ENCODE measurements at places on chromosomes 6 and 20.

DNA sequence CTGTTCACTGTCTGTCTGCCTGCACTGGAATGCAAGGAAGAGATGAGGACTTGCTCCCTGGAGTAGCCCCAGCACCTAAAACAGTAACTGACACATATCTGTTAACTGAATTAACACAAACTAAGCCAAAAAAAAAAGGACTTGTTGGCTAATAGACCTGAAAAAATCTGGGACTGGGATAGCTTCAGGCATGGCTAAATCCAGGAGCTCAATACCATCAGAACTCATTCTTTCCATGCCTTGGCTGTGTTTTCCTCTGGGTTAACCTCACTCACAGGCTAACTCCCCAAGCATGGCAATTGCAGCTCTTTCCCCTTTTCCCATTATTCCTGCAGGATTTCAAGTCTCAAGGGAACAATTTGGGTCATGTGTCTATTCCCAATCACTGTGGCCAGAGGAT lies 21.6 kb upstream of the ARFGEF2 start:
- H3K36me3 ChIP-seq = no peaks in the 10 kb centered on the region
- no peak overlapping the region for H3K27ac ChIP-seq
- peaks cover 20% of the 10 kb centered on the region for H3K4me1 ChIP-seq
- H3K4me3 ChIP-seq = no peak overlapping the region

DNA sequence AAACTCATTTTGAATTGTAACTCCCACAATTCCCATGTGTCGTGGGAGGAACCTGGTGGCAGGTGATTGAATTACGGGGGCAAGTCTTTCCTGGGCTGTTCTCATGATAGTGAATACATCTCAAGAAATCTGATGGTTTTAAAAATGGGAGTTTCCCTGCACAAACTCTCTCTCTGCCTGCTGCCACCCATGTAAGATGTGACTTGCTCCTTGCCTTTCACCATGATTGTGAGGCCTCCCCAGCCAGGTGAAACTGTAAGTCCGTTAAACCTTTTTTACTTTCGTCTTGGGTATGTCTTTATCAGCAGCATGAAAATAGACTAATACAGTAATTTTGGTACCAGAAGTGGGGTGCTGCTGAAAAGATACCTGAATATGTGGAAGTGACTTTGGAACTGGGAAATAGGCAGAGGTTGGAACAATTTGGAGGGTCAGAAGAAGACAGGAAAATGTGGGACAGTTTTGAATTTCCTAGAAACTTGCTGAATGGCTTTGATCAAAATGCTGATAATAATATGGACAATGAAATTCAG lies 41.4 kb upstream of the SAMHD1 start:
- H3K27ac ChIP-seq = no peak overlapping the region
- H3K27me3 ChIP-seq = no peaks in the 10 kb centered on the region
- H3K4me1 ChIP-seq = no peaks in the 10 kb centered on the region
- no peak for DNase-seq
- H3K4me3 ChIP-seq = no peak overlapping the region

- no peaks in the 10 kb centered on the region for H3K27me3 ChIP-seq
- no peaks in the 10 kb centered on the region for H3K4me1 ChIP-seq
- no peak overlapping the region for H3K27ac ChIP-seq
- DNase-seq = no peak
These were observed 662.8 kb downstream of the TBC1D32 start for GRCh38 chr6:120671519-120671918.

DNA sequence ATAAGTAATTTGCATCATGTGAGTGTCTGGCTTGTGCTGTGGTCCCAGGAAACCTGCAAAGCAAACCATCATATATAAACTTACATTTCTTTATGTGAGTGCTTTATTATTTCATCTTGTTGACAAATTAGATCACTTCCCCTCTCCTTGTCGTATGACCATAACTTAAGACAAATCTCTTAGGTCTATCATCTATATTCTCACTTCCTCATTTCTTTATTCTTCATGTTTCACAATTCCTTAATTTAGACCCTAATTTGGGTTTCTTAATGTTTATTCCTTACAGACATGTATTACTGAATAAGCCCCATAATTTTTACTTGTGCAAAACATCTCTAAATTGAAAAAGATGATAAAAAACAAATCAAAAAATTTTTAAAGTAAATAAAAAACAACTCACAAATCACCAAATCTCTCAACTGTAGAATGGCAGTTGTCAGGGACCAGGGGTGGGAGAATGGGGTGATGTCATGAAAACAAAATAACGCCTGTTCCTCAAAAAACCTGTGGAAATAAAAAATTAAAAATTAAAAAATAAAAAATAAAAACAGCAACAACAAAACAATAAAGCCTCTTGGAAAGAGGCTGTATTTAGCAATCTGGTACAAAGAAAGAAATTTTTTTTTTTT lies 49.5 kb upstream of the FBXO30 start:
- no peaks in the 10 kb centered on the region for H3K4me1 ChIP-seq
- H3K4me3 ChIP-seq = no peak overlapping the region
- no peaks in the 10 kb centered on the region for H3K36me3 ChIP-seq

DNA sequence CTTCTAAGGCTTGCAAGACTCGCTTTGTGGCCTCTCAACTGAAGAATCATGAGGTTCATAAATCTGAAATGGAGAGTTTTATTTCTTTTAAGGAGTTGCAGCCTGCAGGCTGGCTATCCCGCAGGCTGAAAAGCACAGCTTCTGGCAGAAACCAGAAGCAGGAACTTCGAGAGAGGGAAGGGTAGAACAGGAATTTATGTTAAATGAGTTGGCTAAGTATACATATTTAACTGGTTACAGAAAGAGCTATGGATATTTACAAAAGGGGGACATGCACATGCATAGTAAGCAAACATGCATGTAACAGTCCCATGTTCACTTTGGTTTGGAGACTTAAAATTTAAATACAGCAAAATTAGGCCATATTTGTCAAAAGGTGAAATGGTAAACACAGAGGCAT lies 787.0 kb downstream of the TFAP2A start:
- H3K4me1 ChIP-seq = no peaks in the 10 kb centered on the region
- DNase-seq = no peak
- H3K36me3 ChIP-seq = no peaks in the 10 kb centered on the region
- H3K4me3 ChIP-seq = no peak overlapping the region
- no peaks in the 10 kb centered on the region for H3K27me3 ChIP-seq
- no peak overlapping the region for H3K27ac ChIP-seq

DNA sequence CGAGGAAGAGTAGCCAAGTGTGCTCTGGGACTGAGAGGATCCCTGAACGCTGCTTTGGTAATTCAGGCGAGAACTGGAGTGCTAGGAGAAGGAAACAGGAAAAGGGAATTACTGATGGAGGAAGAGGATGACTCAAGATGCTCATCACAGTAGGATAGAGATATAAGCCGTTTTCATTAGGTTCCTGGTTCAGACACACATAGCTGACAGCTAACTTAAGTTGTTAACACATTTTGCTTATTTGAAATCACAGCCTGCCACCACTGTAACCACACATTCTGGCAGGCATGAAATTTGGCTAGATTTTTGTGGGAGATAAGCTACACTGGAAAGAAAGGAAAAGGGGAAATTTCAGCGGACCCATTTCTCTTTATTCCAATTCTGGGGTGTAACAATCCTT lies 138.2 kb upstream of the SLC22A16 start:
- no peak overlapping the region for H3K27ac ChIP-seq
- no peaks in the 10 kb centered on the region for H3K36me3 ChIP-seq
- no peaks in the 10 kb centered on the region for H3K27me3 ChIP-seq
- no peaks in the 10 kb centered on the region for H3K4me1 ChIP-seq
- DNase-seq = no peak
- H3K4me3 ChIP-seq = no peak overlapping the region

DNA sequence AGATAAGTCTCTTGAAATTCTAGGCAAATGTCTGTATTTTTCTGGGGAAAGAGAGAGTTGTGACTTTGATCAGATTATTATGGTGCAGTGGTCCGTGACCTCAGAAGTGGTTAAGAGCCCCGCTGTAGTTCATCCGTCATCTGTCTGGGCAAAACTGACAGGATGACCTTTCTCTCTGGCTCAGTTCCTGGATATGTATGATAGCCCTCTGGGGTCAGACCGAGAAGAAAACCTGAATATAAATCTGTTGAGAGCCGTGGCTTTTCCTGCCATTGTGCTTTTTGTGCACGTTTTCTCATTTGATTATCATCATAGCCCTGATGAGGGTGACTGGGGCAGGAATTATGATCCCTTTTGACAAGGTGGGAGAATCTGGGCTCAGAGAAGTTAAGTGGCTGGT lies 26.5 kb downstream of the GHRH start:
- H3K27me3 ChIP-seq = no peaks in the 10 kb centered on the region
- H3K27ac ChIP-seq = no peak overlapping the region
- no peak overlapping the region for H3K4me3 ChIP-seq
- H3K4me1 ChIP-seq = no peaks in the 10 kb centered on the region
- no peak for DNase-seq
- peaks cover 75% of the 10 kb centered on the region for H3K36me3 ChIP-seq

DNA sequence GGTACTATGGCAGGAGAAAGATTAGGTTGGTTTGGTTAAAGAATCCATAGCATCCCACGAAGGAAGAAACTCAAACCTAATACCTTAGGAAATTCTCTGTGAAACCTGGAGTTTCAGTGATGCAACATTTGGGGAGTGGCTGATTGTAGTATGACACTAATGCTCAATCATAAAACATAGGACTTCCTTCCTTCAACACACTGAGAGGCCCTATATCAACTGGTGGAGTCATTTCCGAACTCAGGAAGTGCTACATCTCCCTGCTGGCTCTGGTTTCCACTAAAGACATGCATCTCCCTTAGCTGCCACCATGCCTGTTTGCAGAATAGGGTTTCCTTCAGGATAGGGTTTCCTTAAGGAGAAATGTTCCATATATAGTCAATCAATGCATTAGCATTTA lies 5.2 kb upstream of the MANEA start:
- no peak overlapping the region for H3K27ac ChIP-seq
- H3K36me3 ChIP-seq = no peaks in the 10 kb centered on the region
- no peaks in the 10 kb centered on the region for H3K27me3 ChIP-seq
- H3K4me1 ChIP-seq = peaks cover 17% of the 10 kb centered on the region
- H3K4me3 ChIP-seq = no peak overlapping the region
- no peak for DNase-seq

DNA sequence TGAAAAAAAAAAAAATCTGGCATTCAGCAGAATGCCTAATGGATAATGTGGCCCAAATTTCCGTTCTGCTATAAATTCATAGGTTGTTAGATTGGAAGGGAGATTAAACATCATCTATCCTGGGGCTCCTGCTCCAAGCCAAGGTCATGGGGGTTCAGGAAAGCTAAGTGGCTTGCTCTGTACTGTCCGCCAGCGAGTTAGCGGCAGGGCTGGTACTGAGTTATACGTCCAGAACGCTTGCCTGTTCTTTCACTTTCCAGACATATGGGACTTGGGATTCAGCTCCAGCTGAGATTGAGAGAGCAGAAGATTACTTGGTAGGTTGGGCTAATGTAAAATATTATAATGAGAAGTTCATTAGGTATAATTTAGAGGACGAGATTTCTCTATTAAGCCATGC lies 858 bp downstream of the RWDD1 start:
- peak overlapping the region; percentile 93 for H3K27ac ChIP-seq
- H3K4me3 ChIP-seq = peak overlapping the region; percentile 77
- no peaks in the 10 kb centered on the region for H3K36me3 ChIP-seq
- no peaks in the 10 kb centered on the region for H3K27me3 ChIP-seq

- no peak overlapping the region for H3K4me3 ChIP-seq
- DNase-seq = no peak
- no peaks in the 10 kb centered on the region for H3K27me3 ChIP-seq
- H3K4me1 ChIP-seq = no peaks in the 10 kb centered on the region
These were observed 169.8 kb upstream of the RIN2 start for GRCh38 chr20:19588241-19588640.

GRCh38 chr6:93784794-93785693 lies 365.7 kb upstream of the EPHA7 start:
- no peaks in the 10 kb centered on the region for H3K27me3 ChIP-seq
- peak overlapping the region; percentile 31 for H3K4me3 ChIP-seq
- no peak for DNase-seq
- no peaks in the 10 kb centered on the region for H3K4me1 ChIP-seq
- no peaks in the 10 kb centered on the region for H3K36me3 ChIP-seq
- H3K27ac ChIP-seq = no peak overlapping the region

GRCh38 chr20:17841751-17842215 lies 126.8 kb downstream of the SNX5 start:
- H3K27ac ChIP-seq = peak overlapping the region; percentile 83
- no peak for DNase-seq
- no peak overlapping the region for H3K4me3 ChIP-seq

GRCh38 chr20:23009636-23010035 lies 25.5 kb upstream of the SSTR4 start:
- H3K36me3 ChIP-seq = no peaks in the 10 kb centered on the region
- H3K27me3 ChIP-seq = no peaks in the 10 kb centered on the region
- H3K27ac ChIP-seq = no peak overlapping the region
- H3K4me1 ChIP-seq = no peaks in the 10 kb centered on the region

DNA sequence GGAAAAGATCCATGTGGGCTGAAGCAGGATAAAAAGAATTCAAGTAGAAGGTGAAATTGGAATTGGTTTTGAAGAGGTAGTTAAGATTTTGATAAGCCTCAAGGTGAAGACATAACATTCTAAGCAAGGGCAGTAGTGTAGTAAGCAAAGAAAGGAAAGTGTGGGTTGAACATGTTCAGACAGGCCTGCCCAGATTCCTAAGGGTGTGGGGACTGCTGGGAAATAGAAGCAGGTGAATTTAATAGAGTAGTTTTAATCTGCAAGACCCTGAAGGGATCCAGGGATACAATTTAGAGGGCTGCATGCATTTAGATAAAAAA lies 19.1 kb downstream of the TAB2 start:
- H3K36me3 ChIP-seq = no peaks in the 10 kb centered on the region
- H3K27me3 ChIP-seq = no peaks in the 10 kb centered on the region
- no peak for DNase-seq
- H3K4me1 ChIP-seq = peaks cover 66% of the 10 kb centered on the region
- no peak overlapping the region for H3K4me3 ChIP-seq

DNA sequence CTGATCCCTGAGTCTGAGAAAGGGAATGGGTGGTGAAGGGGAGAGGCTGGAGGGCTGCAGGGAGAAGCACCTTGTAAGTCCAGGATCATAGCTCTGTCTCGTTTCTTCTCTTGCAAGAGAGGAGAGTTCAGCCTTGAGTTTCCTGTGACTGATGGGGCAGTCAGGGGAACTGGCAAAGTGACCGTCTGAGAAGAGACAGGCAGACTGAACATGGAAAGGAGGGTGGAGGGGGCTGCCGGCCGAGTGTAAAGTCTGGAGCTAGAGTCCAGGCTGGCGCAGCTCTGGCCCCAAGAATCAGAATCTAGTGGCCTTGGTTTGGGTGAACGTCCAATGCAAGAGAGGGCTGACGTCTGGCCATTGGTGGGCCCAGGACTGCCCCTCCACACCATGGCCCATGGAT lies 72.5 kb downstream of the TCP11 start:
- no peak overlapping the region for H3K4me3 ChIP-seq
- H3K27ac ChIP-seq = peak overlapping the region; percentile 30
- H3K4me1 ChIP-seq = no peaks in the 10 kb centered on the region
- DNase-seq = no peak

Measured in thoracic aorta (tissue), 2 donors.